ENCODE measurements at places on chromosomes 12 and 14. TPM values are rescaled to one million over a fixed set of nuclear protein-coding genes. Genes with fewer than 3 reads are reported as not detected.

The GNG2 gene
- total RNA-seq, result 0.15 TPM

The SIX4 gene
- total RNA-seq, result 45.1 TPM

The IFI27 gene
- 0.55 TPM for total RNA-seq

The MYRFL gene
- 0.08 TPM for total RNA-seq

The SAMD4A gene
- 12.1 TPM for total RNA-seq

The KCNK13 gene
- 1.3 TPM for total RNA-seq

The HOTAIR gene
- total RNA-seq, result 1.5 TPM

The KRT80 gene
- 45.7 TPM for total RNA-seq

DNA sequence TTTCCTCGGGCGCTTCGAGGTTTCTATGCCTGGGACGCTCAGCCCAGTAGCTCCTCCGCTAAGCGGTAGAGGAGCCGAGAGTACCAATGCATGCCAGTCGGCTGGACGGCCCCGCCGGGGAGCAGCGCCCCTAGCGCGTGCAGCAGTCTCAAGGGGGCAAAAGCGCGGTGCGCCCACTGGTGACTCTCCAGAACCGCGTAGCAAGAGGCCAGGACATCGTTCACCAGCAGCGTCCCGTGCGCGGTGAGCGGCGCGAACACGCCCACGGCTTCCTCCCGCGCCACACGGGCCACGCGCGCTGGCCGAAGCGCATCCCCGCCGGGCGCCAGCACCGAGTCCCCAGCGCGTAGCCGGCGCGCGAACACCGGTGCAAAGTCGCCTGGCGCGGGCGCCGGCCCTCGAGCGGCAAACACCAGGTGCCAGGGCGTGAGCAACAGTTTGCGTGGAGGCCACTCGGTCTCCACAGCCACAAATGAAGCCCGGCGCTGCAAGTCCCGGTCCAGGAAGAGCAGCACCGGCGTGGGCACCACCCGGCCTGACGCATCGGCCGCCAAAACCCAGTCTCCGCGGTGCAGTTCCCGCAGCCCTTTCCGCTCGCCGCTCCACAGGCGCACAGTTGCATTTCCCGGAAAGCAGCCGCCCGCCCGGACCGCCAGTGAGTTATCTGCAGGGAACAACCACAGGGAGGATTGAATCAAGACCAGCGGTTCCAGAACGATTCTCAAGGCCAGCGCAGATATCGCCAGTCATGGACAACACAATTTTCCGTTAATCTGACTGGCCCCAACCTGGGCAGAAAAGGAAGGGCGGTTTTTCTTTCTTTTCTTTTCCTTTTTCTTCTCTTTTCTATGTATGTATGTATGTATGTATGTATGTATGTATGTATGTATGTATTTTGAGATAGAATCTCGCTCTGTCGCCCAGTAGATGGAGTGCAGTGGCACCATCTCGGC lies 4.5 kb downstream of the DHH start:
- peaks cover 10% of the 10 kb centered on the region for H3K4me1 ChIP-seq
- no peaks in the 10 kb centered on the region for H3K27me3 ChIP-seq
- no peak for DNase-seq
- H3K4me3 ChIP-seq, result no peak overlapping the region
- H3K27ac ChIP-seq, result no peak overlapping the region

GRCh38 chr12:89461649-89462612 lies 62.7 kb downstream of the GALNT4 start:
- peaks cover 6% of the 10 kb centered on the region for H3K36me3 ChIP-seq
- DNase-seq, result no peak
- H3K27ac ChIP-seq, result no peak overlapping the region
- H3K4me3 ChIP-seq, result no peak overlapping the region
- H3K27me3 ChIP-seq, result no peaks in the 10 kb centered on the region
- peaks cover under 1% of the 10 kb centered on the region for H3K4me1 ChIP-seq

DNA sequence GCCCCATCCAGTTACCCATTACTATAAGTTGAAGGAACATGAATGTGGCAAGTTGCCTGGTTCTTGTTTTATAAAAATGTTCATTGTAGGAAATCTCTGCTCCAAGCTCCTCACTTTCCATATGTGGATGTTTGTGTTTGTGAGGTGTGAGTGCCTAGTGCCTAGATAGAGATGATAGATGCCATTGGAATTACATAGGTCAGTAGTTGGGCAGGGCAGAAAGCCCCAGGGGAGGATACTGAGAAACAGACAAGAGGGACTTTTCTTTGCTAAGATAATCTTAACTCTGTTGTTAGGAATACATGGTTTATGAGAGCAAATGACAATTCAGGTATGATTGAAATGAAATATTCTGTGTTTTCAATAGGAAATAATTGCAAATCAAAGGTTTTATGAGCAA lies 226.3 kb upstream of the GRIP1 start:
- no peak overlapping the region for H3K4me3 ChIP-seq
- H3K4me1 ChIP-seq, result peaks cover 8% of the 10 kb centered on the region
- no peak for DNase-seq
- H3K36me3 ChIP-seq, result no peaks in the 10 kb centered on the region
- H3K27me3 ChIP-seq, result no peaks in the 10 kb centered on the region

GRCh38 chr12:65637150-65637549 lies 187.1 kb upstream of the HMGA2 start:
- peaks cover 18% of the 10 kb centered on the region for H3K4me1 ChIP-seq
- H3K27ac ChIP-seq, result no peak overlapping the region
- no peaks in the 10 kb centered on the region for H3K36me3 ChIP-seq
- no peak overlapping the region for H3K4me3 ChIP-seq

DNA sequence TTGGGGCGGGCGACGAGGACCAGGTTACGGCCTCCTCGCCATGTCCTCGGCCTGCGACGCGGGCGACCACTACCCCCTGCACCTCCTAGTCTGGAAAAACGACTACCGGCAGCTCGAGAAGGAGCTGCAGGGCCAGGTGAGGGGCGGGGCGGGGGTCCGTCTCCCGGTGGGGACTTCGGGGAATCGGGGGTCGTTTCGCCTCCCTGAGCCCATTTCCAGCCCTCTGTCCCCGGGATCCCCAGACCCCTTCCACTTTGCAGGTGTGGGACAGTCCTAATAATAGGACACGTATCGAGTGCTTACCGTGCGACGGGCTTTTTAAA lies 380 bp downstream of the ANKRD13A start:
- 0 out of 2 replicates have a peak, but pooled peaks cover 2% of the 10 kb centered on the region for H3K36me3 ChIP-seq
- H3K27ac ChIP-seq, result peak overlapping the region; percentile 99
- peaks cover 18% of the 10 kb centered on the region for H3K4me1 ChIP-seq

GRCh38 chr14:65357113-65357512 lies 55.4 kb upstream of the FUT8 start:
- no peaks in the 10 kb centered on the region for H3K36me3 ChIP-seq
- H3K27me3 ChIP-seq, result no peaks in the 10 kb centered on the region
- DNase-seq, result no peak

DNA sequence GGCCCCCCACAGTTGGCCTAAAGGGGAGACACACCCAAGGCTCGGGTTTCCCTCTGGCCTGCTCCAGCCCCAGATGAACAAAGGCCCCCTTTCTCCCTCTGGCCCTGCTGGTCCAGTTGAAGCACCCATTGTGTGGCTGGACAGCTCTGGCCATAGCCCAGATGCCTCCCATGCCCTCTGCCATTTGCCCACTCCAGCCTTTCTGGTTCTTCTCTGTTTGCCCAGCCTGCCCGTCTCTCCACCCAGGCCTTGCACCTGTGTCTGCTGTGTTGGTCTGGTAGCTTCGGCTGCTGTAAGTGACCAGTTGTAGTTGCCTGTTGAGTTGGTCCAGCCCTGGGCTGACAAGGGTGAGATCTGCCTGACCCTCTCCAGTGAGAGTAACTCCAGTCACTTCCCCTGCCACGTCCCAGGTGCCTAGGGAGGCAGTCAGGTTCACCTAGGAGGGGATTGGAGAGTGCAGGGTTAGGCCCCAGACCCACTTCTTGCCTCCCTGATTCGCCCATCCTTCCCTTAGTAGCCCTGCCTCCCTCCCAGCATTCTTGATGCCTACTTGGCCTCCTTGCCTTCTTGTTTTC lies 3.0 kb downstream of the B4GALNT1 start:
- peaks cover 4% of the 10 kb centered on the region for H3K4me1 ChIP-seq
- no peak overlapping the region for H3K4me3 ChIP-seq
- peak; percentile 51 for DNase-seq
- H3K36me3 ChIP-seq, result peaks cover 30% of the 10 kb centered on the region
- no peaks in the 10 kb centered on the region for H3K27me3 ChIP-seq
- H3K27ac ChIP-seq, result no peak overlapping the region

- no peak overlapping the region for H3K4me3 ChIP-seq
- no peaks in the 10 kb centered on the region for H3K4me1 ChIP-seq
- no peak for DNase-seq
- H3K27me3 ChIP-seq, result no peaks in the 10 kb centered on the region
Observed at GRCh38 chr12:103881261-103881660, 40.2 kb upstream of the NT5DC3 start.

- no peaks in the 10 kb centered on the region for H3K27me3 ChIP-seq
- H3K4me3 ChIP-seq, result no peak overlapping the region
- H3K27ac ChIP-seq, result no peak overlapping the region
- no peaks in the 10 kb centered on the region for H3K36me3 ChIP-seq
Observed at GRCh38 chr14:99821519-99822508, 28.6 kb downstream of the EML1 start.

DNA sequence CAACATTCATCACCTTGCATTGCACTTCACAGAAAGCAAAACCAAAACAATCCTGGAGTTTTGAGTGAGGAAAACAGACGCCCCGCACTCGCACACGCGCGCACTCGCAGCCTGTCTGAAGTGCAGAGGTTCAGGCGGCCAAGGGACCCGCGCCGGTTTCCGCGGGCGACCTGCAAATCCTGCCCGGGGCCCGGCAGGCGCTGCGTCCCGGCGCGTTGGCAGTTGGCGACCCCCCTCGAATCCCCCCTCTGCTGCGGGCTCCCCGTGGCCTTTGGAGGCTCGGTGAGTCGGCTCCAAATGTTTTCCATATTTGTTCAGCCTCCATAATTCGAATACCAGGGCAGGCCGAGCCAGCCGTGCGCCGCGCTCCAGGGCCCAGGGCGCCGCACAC lies at the start of gene SSPN:
Gene SSPN (plus strand): TSS at position 324 of the 391 bp plus-strand sequence. CDS start 100 bp downstream, outside the sequence.
- H3K4me1 ChIP-seq, result 0 out of 2 replicates have a peak, but pooled peaks cover 5% of the 10 kb centered on the region
- peak; percentile 76 for DNase-seq

DNA sequence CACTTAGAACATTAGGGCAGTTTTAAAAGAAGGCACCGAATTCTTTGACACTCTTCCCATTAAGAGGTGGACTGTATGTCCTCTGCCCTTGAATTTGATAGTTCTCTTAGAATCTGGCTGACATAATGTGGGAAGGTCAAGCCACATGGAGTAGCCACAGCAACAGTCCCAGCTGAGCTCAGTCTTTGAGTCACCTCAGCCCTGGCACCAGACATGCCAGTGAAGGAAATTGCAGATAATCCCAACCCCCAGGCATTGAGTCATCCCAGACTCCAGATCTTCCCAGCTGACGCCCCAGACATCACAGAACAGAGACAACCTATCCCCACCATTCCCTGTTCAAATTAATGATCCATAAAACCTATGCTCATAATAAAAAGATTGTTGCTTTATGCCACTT lies 83.4 kb downstream of the GTF2A1 start:
- DNase-seq, result peak; percentile 43
- H3K4me1 ChIP-seq, result peaks cover 8% of the 10 kb centered on the region
- no peaks in the 10 kb centered on the region for H3K27me3 ChIP-seq
- peak overlapping the region; percentile 21 for H3K27ac ChIP-seq
- H3K4me3 ChIP-seq, result no peak overlapping the region

GRCh38 chr12:122681814-122682213 lies 21.3 kb downstream of the HCAR2 start:
- no peak for DNase-seq
- no peak overlapping the region for H3K4me3 ChIP-seq
- H3K36me3 ChIP-seq, result no peaks in the 10 kb centered on the region
- peaks cover 13% of the 10 kb centered on the region for H3K4me1 ChIP-seq
- H3K27me3 ChIP-seq, result no peaks in the 10 kb centered on the region

DNA sequence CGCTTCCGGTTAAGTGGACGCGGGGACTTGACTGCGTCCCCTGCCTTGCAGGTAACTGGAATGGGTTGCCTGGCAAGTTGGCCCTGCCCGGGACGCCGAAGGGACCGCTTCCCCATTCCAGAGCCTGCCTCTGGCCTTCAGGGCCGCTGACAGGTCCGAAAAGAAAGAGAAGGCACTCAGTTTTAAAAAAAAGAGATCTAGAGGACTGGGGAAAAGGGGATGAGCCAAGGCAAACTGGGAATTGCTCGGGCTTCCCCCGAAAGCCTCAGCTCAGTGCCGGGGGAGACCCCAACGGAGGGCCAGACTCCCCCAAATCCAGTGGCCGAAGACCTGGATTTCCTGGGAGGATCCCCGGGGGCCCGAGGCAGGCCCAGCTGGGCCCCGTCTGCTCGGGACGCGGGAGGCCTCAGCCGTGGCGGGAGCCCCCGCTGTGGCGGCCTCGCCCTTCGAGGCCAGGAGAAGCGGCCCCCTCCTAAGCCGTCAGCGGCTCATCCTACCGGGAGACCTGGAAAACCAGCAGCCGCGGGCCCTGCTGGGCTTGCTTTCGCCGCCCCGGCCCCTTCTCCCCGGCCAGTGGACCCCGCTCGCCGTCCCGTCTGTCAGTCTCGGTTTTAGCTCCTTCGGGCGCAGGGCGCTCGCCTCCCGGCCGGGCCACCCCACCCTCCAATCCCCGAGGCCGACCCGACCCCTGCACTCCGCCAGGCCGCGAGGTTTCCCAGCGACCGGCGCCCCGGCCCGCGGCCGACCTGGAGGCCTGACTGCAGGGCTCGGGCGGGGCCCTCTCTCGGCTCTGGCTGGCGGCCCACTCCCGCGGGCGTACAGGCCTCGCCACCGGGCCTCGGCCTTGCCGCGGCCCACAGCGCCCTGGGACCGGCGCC lies 12.5 kb downstream of the OTX2 start:
- H3K4me1 ChIP-seq, result no peaks in the 10 kb centered on the region
- H3K27ac ChIP-seq, result no peak overlapping the region
- DNase-seq, result no peak
- no peaks in the 10 kb centered on the region for H3K27me3 ChIP-seq

- no peak overlapping the region for H3K27ac ChIP-seq
- DNase-seq, result no peak
- no peaks in the 10 kb centered on the region for H3K36me3 ChIP-seq
- no peaks in the 10 kb centered on the region for H3K4me1 ChIP-seq
- no peak overlapping the region for H3K4me3 ChIP-seq
- no peaks in the 10 kb centered on the region for H3K27me3 ChIP-seq
Observed at GRCh38 chr14:36751920-36752319, 90.3 kb downstream of the PAX9 start.

DNA sequence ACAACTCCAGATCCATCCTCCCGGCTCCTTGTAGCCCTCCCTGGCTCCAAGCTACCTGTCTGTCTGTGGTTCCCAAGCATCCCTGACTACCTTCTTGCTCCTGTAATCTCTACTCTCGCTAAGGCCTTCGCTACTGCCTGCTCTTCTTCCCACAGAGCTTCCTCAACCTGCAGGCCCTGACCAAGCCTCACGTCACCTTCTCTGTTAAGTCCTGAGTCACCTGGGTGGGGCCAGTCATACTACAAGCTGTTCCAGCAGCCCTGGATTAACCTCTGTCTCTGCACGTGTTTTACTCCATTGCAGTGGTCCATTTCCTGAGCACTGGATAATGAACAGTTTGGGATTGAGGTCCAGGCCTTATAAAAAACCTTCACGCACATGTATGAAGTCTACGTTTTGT lies 770.7 kb downstream of the BCL11B start:
- H3K27me3 ChIP-seq, result no peaks in the 10 kb centered on the region
- no peaks in the 10 kb centered on the region for H3K4me1 ChIP-seq
- no peak for DNase-seq

GRCh38 chr14:38567703-38568102 lies 311.8 kb upstream of the CLEC14A start:
- no peaks in the 10 kb centered on the region for H3K36me3 ChIP-seq
- no peak for DNase-seq
- no peaks in the 10 kb centered on the region for H3K4me1 ChIP-seq
- H3K4me3 ChIP-seq, result no peak overlapping the region
- H3K27ac ChIP-seq, result no peak overlapping the region
- H3K27me3 ChIP-seq, result no peaks in the 10 kb centered on the region
